Fibroblast of skin of left biceps (primary cell): ENCODE measurements at places on chromosomes 5 and 9.

DNA sequence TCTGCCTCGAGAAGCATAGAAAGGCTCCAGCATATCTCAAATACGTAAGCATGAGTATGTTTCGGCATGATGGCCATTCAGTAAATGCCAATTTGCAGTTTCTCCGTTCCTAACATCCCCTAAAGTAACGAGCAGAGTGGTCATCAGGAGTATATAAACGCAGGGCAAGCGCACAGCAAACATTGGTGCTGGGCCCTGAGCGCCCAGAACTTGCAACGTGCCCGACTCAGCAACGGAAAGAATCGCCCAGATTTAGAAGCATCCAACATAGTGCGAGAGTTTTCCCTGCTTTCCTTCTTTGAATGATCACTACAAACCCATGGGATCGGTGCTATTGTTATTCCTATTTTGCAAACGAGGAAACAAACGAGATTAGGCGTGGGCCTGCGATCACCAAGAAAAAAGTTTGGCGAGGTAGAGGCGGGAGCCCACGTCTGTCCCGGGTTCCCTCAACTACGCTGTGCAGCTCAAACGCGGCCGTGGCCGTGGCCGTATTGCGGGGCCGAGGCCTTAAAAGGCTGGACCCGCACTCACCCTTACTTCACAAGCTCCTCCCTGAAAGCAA lies 505 bp downstream of the RPS14 start:
- DNase-seq = no peak

DNA sequence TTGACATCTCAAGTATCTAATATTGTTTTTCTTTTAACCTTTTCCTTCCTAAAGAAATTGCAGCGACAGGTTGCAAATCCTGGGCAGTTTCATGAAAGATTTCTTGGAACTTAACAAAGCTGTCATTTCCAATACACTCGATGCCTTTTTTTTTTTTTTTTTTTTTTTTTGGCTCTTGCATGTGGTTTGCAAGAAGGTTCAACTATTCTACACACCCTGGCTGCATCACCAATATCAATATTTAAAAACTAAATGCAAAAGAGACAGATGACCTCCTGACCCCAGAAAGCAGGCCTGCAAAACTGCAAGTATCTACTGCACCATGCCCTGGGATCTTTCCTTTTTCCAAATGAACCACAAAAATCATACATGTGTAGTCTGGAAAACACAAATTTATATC lies 4.4 kb upstream of the NFIB start:
- no peak for DNase-seq

- DNase-seq = no peak
These were observed 47.5 kb downstream of the CNOT6 start for GRCh38 chr5:180541710-180542109.

DNA sequence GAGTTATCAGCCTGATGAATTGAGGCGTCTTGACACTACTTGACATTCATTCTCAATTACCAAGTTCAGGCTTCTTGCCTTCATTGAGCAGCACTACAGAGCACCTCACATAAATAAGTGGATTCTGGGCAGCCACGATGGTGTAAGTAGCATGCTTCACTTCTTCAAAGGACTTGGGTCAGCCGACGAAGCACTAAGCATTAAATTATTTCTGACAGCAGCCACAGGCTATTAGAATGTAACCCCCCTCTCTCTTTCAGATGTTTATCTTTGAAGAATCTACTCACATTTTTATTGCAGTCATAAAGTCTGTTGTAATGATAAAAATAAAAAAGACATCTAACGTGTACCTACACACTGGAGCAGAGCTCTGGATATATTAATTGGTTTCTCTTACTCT lies 45.9 kb upstream of the VPS13A start:
- DNase-seq = no peak

GRCh38 chr5:136089791-136090190 lies 42.9 kb upstream of the SMAD5 start:
- no peak for DNase-seq

DNA sequence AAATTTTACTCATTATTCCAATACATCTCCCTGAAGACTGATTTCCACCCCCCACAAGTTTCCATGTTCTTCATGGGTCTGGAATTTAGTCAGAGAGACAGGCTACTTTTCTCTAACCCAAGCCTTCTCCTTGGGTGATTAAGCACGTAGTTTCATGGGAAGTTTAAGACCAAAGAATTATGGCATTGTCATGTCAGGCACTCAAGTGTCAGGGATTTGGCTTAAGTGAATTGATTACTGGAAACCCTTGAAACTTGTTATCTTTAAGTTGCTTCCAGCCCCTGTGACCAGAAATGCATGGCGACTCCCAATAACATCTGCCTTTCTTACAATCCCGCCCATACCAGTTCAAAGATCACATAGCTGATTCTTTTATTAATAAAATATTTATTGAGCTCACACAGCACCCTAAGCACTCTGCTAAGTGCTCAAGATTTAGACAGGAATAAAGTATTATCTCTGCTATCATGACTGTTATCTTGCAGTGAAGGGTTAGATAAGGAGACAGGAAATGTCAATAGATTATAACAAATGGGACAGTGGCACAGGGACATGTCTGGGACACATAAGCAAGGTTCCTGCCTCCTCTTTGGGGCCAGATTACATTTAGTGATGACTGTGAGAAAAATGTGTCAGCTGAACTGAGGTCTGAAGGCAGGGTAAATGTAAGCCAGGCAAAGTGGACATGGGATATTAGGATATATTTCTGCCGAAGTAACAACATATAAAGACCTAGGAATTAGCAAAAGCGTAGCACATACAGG lies 241.2 kb upstream of the TNC start:
- no peak for DNase-seq

DNA sequence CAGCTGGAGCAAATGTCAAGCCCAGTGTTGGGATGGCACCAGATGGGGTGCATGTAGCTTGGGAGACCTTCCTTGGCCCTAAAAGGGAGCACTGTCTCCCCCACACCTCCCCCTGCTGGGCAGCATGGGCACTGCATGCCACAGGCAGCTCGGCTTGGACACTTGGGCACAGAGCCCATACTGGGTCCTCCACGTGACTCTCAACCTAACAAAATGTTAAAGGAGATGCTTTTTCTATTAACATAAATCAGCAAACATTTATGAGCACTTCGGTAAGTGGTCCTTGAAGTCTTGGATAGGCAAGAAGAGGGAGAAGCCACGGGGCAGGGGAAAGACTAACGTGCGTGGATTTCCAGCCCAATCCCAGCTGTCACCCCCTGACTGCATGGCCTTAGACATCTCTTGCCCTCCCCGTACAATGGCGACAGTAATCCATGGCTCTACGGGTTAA lies 23.9 kb upstream of the MAPK9 start:
- no peak for DNase-seq

DNA sequence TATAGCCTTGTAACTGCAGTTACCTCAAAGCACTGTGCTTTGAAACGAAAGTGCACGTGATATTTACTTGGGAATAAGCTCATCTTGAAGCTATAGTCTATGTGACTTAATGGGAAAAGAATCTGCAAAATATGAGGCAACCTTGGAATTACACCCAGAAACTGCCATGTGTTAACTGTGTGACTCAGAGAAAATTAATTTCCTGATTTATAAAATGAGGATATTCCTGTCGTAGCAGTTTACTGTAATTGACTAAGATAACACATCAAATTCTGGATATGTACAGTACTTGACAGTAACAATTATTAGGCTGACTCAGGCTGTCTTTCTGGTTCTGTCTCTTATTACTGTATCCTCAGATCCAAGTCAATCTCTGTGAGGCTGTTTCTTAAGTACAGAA lies 1079.9 kb upstream of the ACO1 start:
- DNase-seq = peak; percentile 84
